ENCODE measurements at places on chromosomes 1 and 21. TPM values are rescaled to one million over a fixed set of nuclear protein-coding genes. Genes with fewer than 3 reads are reported as not detected.

Gene HPDL
- total RNA-seq = 0.26 TPM

Gene C1orf21
- total RNA-seq = 8.3 TPM

Gene MAP7D1
- total RNA-seq = 97.2 TPM

Gene PDPN
- 9.9 TPM for total RNA-seq

Gene HSPB7
- total RNA-seq = 39.9 TPM

Gene OR2G6
- total RNA-seq = not detected

Gene DPT
- 25.4 TPM for total RNA-seq

Gene MASP2
- not detected for total RNA-seq

Gene EXO5
- 5.2 TPM for total RNA-seq

Gene NCAM2
- under 0.01 TPM for total RNA-seq

Gene SPRR1B
- not detected for total RNA-seq

Gene OR10K2
- total RNA-seq = not detected

Gene AK4
- 8.8 TPM for total RNA-seq

Gene BSND
- total RNA-seq = not detected

Gene SLC35F3
- 11.7 TPM for total RNA-seq

Gene C1orf74
- 0.33 TPM for total RNA-seq

Gene SPATA46
- not detected for total RNA-seq

Gene CHODL
- 0.26 TPM for total RNA-seq

DNA sequence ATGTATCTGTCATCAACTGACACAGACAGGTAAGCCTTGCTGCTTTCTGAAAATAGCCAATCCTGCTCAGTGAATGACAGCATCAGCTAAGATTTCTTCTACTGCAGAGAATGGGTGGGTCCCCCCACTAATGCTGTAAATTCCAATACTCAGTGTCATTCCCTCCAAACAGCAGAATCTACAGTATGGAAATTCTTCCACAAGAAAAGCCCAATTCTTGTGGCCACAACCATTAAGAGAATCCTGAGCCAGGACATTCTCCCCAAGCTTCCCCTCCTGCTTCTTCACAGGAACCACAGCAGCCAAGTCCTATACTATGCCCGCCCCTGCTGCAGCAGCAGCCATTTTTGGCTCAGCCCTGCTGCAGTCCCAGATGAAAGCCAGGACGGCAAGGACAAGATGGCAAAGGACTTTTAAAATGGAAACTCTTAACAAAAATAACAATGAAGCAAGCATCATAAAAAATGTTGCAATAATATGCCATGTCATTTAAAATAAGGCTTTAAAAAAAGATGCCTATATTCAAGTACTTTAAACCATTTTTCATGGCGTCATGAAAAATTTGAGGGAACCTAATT lies 26.8 kb downstream of the EIF4G3 start:
- no peaks in the 10 kb centered on the region for H3K36me3 ChIP-seq
- H3K4me1 ChIP-seq = no peaks in the 10 kb centered on the region
- no peak overlapping the region for H3K27ac ChIP-seq

- no peak overlapping the region for H3K4me3 ChIP-seq
- no peaks in the 10 kb centered on the region for H3K27me3 ChIP-seq
- H3K27ac ChIP-seq = no peak overlapping the region
- H3K4me1 ChIP-seq = no peaks in the 10 kb centered on the region
Measured at GRCh38 chr1:44907893-44908292, 64.8 kb upstream of the PTCH2 start.

DNA sequence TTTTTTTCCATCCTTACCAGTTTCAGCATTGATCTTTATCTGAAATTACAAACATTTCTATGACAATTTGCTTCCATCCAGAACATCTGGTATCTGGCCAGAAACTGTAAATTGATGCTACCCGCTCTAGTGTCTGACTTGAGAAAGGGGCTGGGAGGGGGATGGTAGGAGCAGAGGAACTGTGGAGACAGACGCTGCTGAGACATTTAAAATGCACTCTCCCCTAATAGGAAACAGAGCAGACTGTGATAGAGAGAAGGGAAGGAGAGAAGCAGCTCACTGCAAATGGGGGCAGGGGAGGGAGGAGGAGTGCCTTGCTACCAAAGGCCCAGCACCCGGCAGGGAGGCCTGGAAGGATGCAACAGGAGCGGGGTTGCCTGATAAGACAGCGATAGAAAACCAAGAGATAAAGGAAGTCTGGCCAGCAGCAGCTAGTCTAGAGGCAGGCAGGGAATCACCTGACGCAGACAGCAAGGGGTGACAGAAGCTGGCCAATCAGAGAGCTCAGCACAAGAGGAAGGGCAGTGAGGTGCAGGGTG lies 195.5 kb upstream of the NFIA start:
- H3K4me3 ChIP-seq = no peak overlapping the region
- no peaks in the 10 kb centered on the region for H3K27me3 ChIP-seq
- no peaks in the 10 kb centered on the region for H3K4me1 ChIP-seq
- H3K27ac ChIP-seq = no peak overlapping the region

GRCh38 chr1:234533034-234533891 lies 54.3 kb upstream of the TARBP1 start:
- DNase-seq = peak; percentile 45
- H3K36me3 ChIP-seq = no peaks in the 10 kb centered on the region
- peak overlapping the region; percentile 99 for H3K27ac ChIP-seq
- peaks cover 98% of the 10 kb centered on the region for H3K4me1 ChIP-seq
- no peak overlapping the region for H3K4me3 ChIP-seq

DNA sequence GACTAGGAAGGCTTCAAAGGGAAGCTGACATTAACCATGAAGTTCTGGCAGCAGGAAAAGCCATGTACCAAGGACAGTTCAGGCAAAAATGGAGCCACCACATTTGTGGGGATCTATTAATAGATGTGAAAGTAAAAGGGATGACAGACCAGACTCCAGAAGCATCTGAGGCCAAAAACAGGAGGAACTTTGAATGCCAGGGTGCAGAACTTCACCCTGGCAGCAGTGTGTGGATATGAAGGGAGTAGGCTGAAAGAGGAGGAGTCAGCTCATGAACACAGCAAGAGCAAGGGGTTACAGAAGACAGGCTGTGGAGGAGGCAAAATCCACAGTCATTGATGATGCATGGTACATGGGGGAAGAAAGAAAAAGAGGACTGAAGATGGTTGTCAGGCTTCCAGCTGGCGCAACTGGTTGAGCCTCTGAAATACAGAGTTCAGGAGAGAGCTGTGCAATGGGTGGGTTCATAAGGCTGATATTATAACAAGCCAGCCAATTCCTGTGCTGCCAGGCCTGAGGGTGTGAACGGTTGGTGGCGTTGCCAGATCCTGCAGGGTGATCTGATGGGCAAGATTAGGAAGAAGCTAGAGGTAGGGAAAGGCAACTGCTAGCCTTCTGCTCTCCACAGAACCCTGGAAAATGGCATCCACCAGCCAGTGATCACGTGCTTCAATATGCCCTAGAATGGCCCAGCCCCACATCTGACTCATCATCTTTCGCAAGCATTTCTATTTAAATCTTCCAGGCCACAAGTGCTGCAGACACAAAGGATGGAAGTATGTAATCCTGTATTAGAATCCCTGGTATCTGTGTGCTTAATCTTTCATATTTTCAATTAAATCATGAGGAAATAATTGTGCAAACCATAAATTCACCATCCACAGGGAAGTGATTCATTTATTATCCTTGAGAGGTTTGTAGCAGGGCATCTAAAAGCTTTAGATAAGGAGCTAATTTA lies 81.9 kb downstream of the SLC25A24 start:
- no peaks in the 10 kb centered on the region for H3K36me3 ChIP-seq
- no peak for DNase-seq
- no peaks in the 10 kb centered on the region for H3K27me3 ChIP-seq
- H3K27ac ChIP-seq = no peak overlapping the region

GRCh38 chr1:230125640-230126528 lies 58.8 kb downstream of the GALNT2 start:
- no peaks in the 10 kb centered on the region for H3K27me3 ChIP-seq
- H3K4me1 ChIP-seq = peaks cover 75% of the 10 kb centered on the region
- no peak for DNase-seq

DNA sequence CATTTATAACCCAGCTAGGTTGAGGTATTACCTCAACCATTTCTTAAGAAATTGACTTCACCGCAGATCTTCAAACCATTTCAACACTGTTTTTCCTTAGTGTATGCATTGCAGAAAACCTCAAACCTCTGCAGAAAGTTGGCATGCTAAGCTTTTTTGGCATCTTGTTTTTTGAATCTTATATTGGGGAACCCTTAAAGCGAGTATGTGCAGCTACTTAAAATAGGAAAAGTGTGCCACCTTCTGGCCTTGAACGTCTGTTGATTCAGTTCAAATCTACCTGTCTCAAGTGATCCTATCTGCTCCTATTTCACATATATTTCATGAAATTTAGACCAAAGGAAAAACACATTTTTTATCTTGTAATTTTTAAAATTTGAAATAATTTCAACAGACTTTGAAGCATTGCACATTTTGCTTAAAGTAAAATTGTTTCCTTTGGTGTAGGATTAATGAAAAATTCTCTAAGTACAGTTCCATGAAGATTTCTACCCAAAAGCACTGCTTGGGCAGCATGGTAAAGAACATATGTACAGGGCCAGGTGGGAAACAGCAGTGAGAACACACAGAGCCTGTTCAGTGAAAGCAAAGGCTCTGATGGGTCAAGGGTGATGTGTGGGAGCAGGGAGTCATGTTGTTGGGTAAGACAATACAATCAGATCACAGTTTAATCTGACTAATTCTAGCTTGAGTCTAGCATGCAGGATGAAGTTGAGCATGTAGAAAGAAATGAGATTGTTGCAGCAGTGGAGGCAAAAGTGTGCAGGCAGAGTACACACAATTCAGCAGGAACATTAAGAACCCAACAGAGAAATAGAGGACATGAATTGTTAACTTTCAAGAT lies 17.2 kb downstream of the HENMT1 start:
- no peak overlapping the region for H3K27ac ChIP-seq
- H3K4me3 ChIP-seq = no peak overlapping the region
- DNase-seq = peak; percentile 45
- no peaks in the 10 kb centered on the region for H3K36me3 ChIP-seq

- no peaks in the 10 kb centered on the region for H3K36me3 ChIP-seq
- peak overlapping the region; percentile 90 for H3K27ac ChIP-seq
- no peaks in the 10 kb centered on the region for H3K27me3 ChIP-seq
- DNase-seq = no peak
Measured at GRCh38 chr1:212035835-212036605, 472 bp downstream of the DTL start.

GRCh38 chr1:60600532-60600931 lies 481.8 kb upstream of the NFIA start:
- no peak overlapping the region for H3K4me3 ChIP-seq
- H3K27me3 ChIP-seq = no peaks in the 10 kb centered on the region
- H3K27ac ChIP-seq = no peak overlapping the region
- H3K4me1 ChIP-seq = no peaks in the 10 kb centered on the region

GRCh38 chr1:78491451-78492071 lies 787 bp downstream of the PTGFR start:
- H3K4me1 ChIP-seq = peaks cover 36% of the 10 kb centered on the region
- H3K36me3 ChIP-seq = no peaks in the 10 kb centered on the region
- H3K4me3 ChIP-seq = peak overlapping the region; percentile 40
- H3K27me3 ChIP-seq = no peaks in the 10 kb centered on the region

GRCh38 chr1:101043776-101044175 lies 18.2 kb upstream of the DPH5 start:
- H3K4me1 ChIP-seq = no peaks in the 10 kb centered on the region
- no peak overlapping the region for H3K4me3 ChIP-seq
- no peak overlapping the region for H3K27ac ChIP-seq
- no peak for DNase-seq
- no peaks in the 10 kb centered on the region for H3K36me3 ChIP-seq

- no peak overlapping the region for H3K4me3 ChIP-seq
- H3K36me3 ChIP-seq = no peaks in the 10 kb centered on the region
- no peaks in the 10 kb centered on the region for H3K27me3 ChIP-seq
- no peak for DNase-seq
- no peak overlapping the region for H3K27ac ChIP-seq
- H3K4me1 ChIP-seq = no peaks in the 10 kb centered on the region
Measured at GRCh38 chr1:167773516-167773915, 51.7 kb downstream of the MPZL1 start.

DNA sequence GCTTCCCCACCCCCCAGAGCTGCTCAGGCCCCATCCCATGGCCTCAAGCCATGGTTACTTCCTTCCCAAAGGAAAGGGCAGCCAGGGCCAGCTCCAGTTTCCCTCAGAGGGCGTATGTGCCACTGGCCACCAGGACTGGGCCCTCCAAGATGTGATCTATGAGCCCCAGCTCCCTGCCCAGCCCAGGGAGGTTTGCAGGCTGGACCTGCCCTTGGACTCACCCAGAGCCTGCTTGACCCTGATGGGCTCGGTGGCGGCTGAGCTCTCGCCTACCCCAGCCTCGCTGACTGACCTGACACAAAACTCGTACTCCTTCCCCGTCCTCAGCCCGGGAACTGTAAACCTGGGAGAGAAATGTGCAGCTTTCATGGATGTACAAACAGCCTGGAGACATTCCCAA lies 29.6 kb downstream of the MYOM3 start:
- no peaks in the 10 kb centered on the region for H3K27me3 ChIP-seq
- H3K4me1 ChIP-seq = peaks cover 19% of the 10 kb centered on the region
- H3K27ac ChIP-seq = no peak overlapping the region
- H3K36me3 ChIP-seq = no peaks in the 10 kb centered on the region
- DNase-seq = no peak

DNA sequence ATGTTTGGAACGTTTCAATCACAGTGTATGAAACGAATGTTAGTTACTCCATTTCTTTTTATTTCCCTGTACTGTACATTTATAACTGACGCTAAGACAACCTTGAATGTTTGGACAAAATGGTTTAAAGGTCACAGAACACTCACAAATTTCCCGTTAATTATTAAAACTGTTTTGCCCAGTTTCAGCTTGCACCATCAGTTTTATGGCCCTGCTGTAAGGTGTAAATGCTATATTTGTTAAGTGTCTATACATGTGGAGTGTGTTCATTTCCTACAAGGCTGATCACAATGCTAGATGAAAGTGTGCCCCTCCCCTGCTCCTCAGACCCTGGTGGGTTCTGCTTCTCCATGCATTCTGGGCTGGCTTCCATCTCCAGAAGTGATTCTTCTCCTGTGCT lies 57.9 kb upstream of the ETS2 start:
- no peaks in the 10 kb centered on the region for H3K4me1 ChIP-seq
- no peak overlapping the region for H3K4me3 ChIP-seq
- no peak for DNase-seq
- H3K27me3 ChIP-seq = no peaks in the 10 kb centered on the region
- no peak overlapping the region for H3K27ac ChIP-seq
- H3K36me3 ChIP-seq = no peaks in the 10 kb centered on the region

DNA sequence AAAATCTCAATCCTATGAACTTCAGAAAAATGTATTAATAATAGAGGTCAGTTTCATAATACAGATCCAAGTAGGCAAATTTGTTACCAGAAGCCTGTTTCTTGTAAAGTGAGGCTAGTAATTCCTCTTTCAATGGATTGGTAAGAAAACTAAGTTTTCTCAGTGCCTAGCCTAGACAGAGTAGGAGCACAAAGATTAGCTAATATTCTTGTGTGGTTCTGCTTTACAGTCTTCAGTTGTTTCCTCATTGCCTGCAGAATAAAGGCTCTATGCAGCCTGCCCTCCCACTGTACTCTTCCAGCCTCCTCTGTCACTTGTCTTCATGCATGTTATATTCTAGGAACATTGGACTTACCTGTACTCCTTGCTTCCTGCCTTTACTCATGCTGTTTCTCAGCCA lies 2.4 kb upstream of the PPP1R15B start:
- no peaks in the 10 kb centered on the region for H3K36me3 ChIP-seq
- H3K4me1 ChIP-seq = peaks cover 41% of the 10 kb centered on the region
- no peak for DNase-seq
- no peaks in the 10 kb centered on the region for H3K27me3 ChIP-seq
- no peak overlapping the region for H3K27ac ChIP-seq

GRCh38 chr1:2548068-2548589 lies 8.0 kb upstream of the TNFRSF14 start:
- H3K36me3 ChIP-seq = no peaks in the 10 kb centered on the region
- H3K27ac ChIP-seq = peak overlapping the region; percentile 77
- no peaks in the 10 kb centered on the region for H3K27me3 ChIP-seq
- H3K4me1 ChIP-seq = peaks cover 49% of the 10 kb centered on the region
- peak; percentile 89 for DNase-seq
- no peak overlapping the region for H3K4me3 ChIP-seq

GRCh38 chr1:230824551-230824918 lies 43.8 kb downstream of the C1orf198 start:
- no peak overlapping the region for H3K4me3 ChIP-seq
- DNase-seq = peak; percentile 44
- H3K27ac ChIP-seq = peak overlapping the region; percentile 98
- no peaks in the 10 kb centered on the region for H3K36me3 ChIP-seq

Measured in body of pancreas (tissue), 4 donors.